Stimulated activated CD4-positive, alpha-beta T cell treated with anti-CD3 and anti-CD28 coated beads, Interleukin-15, amount 100 ng/mL, for 1 hour (primary cell): ENCODE measurements at places on chromosomes 2 and 18.

GRCh38 chr2:133489641-133490410, 78.4 kb downstream of the NCKAP5 start:
- no peak for DNase-seq

DNA sequence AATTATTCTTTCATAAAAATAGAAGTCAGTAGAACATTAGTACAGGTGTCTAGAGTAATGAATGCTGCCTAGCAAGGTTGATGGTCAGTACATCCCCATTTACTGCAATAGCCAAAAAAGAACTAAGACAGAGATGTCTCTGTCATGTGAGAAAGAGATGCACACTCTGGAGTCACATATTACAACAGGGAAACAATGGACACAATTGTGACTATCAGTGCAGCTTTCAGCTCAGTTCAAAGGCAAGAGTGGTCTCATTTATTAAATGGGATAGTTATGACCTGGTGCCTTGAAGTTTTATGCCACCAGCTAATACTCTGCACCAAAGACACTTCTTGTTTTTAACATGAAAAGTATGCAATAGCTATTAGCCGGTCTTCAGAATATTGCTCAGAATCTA, 194.9 kb upstream of the CHAC2 start:
- no peak for DNase-seq

GRCh38 chr2:223155956-223156355, 104.0 kb downstream of the KCNE4 start:
- DNase-seq = no peak

GRCh38 chr18:68034296-68034695, 517.8 kb upstream of the DSEL start:
- DNase-seq = no peak

DNA sequence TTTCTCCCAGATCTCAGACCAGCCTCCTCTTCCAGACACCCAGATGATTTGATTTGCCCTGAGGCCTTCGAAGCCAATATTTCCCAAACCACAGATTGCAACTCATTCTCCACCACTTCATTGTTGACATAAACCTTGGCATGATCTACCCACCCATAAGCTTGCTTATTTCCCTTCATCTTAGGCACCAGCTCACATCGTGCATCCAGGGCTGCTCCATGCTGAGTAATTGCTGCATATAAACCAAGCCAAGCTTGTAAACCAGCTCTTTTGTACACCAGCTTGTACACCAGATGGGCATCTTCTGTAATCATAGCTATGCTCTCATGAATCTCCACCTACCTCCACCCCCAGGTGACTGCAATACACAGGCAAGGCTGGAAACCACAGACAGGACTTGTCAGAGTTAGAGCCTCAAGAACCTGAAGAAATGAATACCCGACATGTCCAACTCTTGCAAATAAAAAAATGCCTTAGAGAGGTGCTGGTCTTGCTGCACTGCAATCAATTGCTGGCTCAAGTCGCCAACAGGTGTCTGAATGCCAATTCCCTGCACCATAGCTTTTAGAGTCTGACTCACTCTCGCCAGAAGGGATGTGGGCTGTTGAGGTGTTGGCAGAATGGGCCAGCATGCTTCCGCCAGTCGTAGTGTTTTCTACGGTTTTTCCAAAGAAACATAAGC, 31.5 kb downstream of the TRABD2A start:
- peak; percentile 32 for DNase-seq

GRCh38 chr2:174617718-174618117, 20.1 kb upstream of the WIPF1 start:
- DNase-seq = no peak

DNA sequence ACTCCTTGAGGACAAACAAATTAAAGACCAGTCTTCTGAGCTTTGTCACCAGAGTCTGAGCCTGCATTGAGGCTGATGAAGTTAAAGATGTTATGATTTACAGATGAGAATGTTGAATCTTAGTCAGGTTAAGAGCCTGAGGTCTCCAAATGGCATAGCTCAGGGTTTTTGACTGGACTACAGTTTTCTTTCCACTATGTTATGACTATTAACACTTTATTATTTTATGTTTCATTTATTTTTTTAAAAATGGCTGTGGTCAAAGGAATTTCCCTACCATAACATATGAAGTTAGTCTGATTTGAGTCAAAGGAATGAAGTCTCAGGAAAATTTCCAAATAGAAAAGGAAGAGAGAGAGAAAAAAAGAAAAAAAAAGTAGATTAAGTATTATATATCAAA, 39.7 kb upstream of the CWC22 start:
- DNase-seq = no peak

GRCh38 chr18:69387186-69387585, 13.5 kb upstream of the DOK6 start:
- DNase-seq = no peak

DNA sequence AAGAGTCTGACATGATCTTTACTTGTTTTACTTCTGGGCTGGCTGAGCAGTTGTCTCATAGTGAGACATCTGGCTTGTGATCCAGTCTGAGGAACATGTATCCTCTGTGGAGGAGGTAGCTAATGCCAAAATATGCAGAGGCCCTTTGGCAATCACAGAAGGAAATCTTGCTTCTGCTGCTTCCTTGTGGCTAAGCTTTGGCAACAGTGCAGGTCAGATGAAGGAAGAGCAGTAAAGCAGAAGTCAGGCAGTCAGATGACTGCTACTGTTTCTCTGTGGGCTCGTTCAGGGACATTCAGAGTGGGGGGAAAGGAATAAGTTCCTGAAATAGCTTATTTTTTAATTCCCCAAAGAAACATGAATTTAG, 22.3 kb downstream of the DOK1 start:
- DNase-seq = no peak

GRCh38 chr2:152441961-152442360, 107.0 kb downstream of the FMNL2 start:
- DNase-seq = no peak

GRCh38 chr2:41152318-41152717, 700.4 kb upstream of the SLC8A1 start:
- no peak for DNase-seq

GRCh38 chr2:108460345-108461037, 11.5 kb downstream of the GCC2 start:
- DNase-seq = no peak

DNA sequence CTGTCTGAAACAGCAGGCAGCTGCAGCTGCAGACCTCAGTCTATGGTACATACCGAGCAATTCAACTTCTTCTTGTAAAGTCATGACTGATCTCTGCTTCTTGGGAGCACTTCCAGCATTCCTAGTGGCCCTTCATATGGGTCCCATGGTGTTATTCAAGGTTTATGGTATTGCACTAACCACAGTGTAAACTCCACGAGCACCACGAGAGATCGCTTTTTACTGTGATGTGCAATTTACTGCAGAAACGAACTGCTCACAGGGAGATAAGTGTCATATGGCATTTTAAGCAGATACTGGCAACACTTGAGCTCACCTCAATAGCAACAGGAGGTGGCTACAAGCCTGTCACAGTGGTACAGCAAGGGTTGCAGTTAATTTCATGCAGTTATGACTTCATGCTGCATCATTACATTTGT, 38.6 kb upstream of the SH3BP4 start:
- DNase-seq = no peak

DNA sequence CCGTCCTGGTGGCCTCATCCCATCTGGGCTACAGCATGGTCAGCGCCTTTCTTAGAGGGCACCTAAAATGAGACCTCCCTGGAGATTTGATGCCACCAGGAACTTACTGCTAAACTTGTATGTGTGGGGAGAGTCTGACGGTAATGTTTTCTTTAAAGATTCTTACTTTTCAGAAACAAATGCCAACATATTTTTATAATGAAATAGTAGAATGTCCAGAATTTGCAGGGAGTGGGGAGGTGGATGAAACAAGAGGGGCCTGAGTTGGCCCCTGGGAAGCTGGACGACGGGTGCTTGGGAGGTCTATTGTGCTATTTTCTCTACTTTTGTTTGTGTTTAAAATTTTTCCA, 118.8 kb upstream of the CTDP1 start:
- DNase-seq = no peak

- DNase-seq = no peak
Measured at GRCh38 chr2:235675678-235676535, 182.1 kb downstream of the AGAP1 start.

DNA sequence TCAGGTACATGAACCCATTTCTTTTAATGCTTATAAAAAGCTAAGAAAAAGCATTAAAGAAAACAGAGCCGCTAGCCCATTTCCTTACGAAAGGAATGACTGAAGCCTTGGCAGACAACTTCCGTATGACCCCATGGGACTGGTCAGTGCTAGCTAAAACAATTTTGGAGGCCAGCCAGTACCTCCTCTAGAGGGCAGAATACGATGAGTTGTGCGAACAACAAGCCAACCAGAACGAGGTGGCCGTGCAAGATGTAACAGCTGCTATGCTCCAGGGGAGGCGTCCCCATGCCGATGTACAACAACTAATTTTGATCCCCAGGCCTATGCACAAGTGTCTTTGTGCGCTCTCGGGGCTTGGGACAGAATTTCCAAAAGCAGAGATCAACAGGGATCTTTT, 16.7 kb downstream of the MAP3K2 start:
- no peak for DNase-seq

DNA sequence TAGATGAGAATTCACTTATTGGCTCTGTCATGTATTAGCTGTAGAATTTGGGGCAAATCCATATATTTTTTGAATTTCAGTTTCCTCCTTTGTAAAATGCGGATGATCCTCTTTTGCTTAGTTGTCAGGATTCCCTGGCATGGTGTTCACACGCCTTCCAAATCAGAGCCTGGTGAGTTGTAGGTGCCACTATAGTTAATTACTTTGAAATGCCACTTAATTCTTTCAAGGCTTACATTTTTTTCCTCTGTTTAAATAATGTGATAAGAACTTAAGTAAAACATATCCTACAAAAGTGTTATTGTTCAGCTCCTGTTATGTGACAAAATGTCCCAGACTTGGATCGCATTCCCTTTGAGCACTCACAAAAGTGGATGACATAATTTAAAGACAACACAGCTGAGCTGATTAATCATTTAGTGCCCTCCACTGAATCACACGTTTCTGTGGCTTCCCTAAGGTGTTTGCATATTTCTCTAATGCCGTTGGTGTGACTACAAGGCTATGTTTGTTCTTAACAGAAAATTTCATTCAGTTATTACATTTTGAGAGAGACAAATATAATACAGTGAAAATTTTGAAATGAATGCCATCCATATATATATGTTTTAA, 471.2 kb upstream of the CHST9 start:
- DNase-seq = no peak

DNA sequence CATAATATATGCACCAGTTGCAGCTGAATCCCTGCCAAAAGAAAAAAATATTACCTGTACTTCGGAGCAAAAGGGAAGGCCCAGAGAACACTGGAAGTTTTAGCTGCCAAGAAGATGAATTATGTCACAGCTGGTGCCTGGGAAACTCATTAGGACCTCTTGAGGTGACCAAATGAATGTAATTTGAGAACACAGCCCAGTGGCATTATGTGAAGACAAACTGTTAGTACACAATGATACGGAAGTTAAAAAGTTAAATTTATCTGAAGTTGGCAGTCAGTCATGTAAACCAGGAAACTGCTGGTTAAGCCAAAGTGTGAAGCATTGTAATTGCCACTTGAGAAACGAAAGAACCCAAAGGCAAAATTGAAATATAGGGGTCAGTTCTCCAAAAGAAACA, 80.7 kb downstream of the EML4 start:
- no peak for DNase-seq

GRCh38 chr2:24885221-24886125, 34.6 kb downstream of the ADCY3 start:
- no peak for DNase-seq

- no peak for DNase-seq
Measured at GRCh38 chr2:26644188-26644835, 3.1 kb upstream of the CIB4 start.

GRCh38 chr2:86254576-86255538, 55.6 kb downstream of the MRPL35 start:
- no peak for DNase-seq

DNA sequence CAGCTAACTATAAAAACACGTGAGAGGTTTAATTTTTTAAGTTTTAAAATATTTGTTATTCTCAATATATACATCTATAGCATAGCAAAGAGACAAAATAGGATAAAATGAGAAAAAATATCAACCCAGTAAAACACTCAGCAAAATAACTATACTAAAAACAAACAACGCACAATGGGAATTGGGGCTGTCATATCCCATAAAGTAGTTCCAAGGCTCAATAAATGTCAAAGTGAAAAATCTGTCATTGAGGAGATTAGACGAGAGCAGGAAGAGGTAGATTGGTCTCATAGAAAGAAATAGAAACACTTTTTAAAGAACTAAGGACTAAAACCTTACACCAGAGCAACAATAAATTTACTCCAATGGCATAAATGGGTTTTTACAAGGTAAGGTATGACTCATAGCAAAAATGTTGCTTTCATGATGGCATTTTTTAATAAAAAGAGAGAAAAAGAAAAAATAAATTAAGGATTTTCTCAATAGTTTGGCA, 153.7 kb downstream of the EVA1A start:
- no peak for DNase-seq

- DNase-seq = no peak
Measured at GRCh38 chr2:30990671-30991070, 147.6 kb downstream of the GALNT14 start.

- DNase-seq = no peak
Measured at GRCh38 chr2:194062401-194062800, 1594.6 kb upstream of the SLC39A10 start.

GRCh38 chr2:118687698-118688097, 159.8 kb downstream of the EN1 start:
- no peak for DNase-seq

DNA sequence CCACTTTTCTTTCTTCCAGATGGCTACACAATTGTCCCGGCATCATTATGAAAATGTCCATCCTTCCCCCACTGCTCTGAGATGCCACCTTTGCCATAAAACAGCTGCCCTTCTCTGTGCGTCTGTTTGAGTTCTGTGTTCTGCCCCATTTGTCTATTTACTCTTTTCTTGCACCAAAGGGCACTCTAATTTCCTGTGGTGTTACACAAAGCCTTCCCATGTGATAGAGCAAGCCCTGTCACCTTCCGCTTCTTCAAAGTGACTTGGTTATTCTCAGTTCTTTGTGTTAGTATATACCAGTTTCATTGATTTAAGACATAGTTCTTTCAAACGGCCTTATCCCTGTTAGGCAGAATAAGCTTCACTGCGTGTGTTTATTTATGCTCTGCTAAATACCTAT, 84.1 kb downstream of the FBXO15 start:
- no peak for DNase-seq

DNA sequence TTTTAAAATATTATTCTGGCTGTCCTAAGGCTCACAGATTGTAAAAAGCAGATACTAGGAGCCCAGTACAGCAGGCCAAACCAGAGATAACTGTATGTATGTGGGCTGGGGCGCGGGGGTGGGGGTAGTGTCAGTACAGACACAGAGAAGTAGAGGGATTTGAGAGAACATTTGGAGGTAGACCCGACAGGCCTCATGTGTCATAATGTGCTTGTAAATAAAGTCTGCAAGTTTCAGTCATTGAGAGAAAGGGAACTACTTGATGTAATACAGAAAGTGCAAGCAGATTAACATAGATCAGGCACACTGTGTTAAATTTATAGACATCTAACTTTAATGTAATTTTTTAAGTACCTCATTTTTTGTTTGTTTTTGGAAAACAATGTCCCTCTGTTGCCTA, 7.4 kb upstream of the POLI start:
- DNase-seq = peak; percentile 51
